ENCODE measurements at places on chromosomes 13 and 19.

GRCh38 chr13:28147495-28147894, 9.2 kb downstream of the PAN3 start:
- no peak for DNase-seq

- DNase-seq: no peak
Measured at GRCh38 chr13:84137292-84137691, 255.0 kb upstream of the SLITRK1 start.

DNA sequence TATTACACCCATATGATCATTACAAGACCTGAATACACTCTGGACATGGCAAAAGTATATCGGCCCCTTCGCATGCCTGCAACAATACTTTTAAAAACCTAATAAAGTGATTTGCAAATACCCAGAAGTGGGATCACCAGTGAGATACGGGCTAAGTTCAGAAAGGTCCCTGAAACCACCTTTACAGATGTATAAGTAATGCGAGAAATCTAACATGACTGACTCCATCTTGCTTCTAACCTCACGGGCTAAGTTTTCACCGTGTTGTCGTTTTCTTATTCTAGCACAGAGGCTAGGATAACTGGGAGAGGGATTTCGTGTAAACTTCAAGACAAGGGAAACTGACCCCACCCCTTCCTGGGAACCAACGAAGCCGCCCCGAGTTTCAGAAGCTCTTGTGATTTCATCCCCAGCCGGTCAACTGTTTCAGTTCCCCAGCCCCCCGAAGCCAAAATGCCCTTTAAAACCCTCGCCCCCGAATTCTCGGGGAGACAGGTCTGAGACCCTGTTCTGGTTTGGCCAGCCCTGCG, 703 bp downstream of the NEK3 start:
- peak; percentile 48 for DNase-seq

DNA sequence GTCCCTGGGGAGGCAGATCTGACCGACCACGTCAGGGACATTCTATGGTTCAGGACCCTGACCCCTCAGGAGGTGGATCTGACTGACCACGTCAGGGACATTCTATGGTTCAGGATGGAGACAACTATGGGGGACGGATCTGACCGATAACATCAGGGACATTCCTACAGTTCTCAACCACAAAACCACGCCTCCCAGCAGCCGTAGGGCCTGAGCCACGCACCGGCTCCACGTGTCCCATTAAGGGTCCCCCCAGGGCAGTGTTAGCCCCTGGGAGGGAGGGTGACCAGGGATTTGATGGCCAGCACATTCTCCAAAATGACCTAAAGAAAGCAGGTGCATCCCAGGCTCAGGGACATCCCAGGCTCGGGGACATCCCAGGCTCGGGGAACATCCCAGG, 49.0 kb upstream of the C13orf46 start:
- no peak for DNase-seq

GRCh38 chr13:42047561-42048341, 697 bp upstream of the DGKH start:
- peak; percentile 56 for DNase-seq

GRCh38 chr19:46147791-46148288, at the start of gene IGFL2:
Gene IGFL2 (plus strand): TSS chr19:46148238. CDS start chr19:46148279, 41 bp downstream.
- no peak for DNase-seq

DNA sequence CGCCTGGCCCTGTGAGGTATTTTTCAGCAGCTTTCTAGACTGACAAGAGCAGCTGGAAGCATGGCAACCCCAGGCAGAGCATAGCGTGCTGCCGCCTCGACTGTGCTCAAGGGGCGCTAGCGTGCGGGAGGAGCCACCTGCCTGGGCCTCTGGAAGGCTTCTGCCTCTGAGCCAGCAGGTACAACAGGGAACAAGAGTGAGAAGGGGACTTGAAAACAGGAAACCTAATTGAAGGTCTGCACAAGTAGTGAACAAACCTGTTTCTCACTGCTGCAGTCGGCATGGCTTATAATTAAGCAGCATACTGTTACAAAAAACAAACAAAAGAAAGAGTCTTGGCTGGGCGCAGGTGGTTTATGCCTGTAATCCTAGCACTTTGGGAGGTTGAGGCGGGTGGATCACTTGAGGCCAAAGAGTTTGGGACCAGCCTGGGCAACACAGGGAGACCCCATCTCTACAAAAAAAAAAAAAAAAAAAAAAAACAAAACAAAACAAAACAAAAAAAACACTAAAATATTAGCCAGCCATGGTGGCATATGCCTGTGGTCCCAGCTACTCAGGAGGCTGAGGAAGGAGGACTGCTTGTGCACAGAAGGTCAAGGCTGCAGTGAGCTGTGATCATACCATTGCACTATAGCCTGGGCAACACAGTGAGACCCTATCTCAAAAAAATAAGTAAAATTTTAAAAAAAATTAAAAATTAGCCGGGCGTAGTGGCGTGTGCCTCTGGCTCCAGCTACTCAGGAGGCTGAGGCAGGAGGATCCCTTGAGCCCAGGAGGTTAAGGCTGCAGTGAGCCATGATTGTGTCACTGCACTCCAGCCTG, 12.6 kb upstream of the GARRE1 start:
- no peak for DNase-seq

DNA sequence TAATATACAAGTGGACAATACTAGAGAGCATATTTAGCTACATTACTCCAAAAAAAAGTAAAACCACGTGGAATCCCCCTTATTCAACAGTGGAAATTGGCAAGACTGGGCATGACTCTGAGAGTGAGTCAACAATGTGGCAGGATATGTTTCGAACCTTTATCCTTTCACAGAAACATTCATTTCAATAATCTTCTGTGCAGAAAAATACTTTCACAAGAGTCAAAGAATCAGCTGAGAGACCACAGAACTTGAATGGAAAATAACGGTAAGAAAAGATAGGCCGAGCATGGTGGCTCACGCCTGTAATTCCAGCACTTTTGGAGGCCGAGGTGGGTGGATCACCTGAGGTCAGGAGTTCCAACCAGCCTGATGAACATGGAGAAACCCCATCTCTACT, 25.1 kb upstream of the CD70 start:
- peak; percentile 57 for DNase-seq

DNA sequence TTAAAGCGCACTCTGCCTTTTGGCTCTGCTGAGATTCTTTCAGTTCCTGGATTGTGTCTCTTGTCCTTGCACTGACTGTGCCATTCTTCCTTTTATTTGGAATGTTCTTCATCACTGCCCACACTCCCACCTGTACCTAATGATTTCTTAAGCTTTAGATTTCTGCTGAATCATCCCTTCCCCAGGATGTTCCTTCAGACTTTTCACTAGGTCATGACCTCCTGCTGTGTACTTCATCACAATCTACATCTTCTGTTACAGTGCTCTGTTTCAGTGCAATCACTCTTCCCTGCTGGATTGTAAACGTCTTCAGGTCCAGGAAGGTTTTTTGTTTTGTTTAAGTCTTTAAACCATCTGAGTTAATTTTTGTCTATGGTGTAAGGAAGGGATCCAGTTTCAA, 281.0 kb downstream of the ATP8A2 start:
- no peak for DNase-seq

DNA sequence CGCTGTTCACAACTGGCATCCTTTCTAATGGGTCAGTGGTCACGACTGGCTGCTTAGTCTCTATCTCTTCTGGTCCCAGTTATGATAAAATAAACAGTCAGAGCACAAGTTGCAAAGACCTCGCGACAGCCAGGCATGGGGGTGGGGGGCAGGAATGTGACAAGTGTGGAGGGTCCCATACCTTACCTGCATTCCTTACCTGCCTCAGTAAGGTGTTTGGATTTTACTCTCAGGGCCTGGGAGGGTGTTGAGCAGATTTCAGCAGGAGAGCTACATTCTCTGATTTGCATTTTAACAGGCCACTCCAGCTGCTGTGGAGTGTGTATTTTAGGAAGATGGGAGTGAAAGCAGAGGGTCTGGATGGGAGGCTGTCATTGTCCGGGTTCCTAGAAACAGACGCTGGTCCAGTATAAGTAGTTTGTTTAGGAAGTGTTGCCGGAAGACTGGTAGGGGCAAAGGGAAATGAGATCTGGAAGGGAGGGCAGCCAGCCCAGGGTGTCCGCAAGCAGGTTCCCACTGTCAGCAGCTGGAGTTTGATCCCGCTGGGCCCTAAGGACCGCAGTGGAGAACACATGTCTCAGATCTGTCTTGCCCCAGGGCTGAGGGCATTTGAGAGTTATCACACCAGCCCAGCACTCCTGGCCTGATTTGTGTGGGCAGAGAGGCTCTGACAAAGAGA, 920.0 kb downstream of the UQCRFS1 start:
- no peak for DNase-seq

GRCh38 chr13:25727810-25728209, 324.0 kb downstream of the SHISA2 start:
- DNase-seq: no peak

DNA sequence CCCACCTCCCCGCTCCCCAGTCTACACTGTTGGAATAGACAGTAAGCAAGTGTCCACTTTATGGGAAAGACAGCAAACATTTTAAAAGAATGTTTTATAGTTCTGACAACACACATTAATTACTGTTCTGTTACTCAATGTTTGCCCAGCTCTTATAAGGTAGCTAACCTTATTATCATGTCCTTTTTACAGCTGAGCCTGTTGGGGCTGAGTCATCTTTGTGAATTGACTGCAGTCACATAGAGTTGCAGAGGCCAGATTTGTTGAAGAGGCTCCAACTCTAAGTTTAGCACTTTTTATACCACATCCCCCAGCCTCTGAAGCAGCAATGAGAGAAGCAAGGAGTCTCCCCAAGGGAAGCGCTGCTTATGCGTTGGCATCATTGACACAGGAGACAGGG, 76.2 kb downstream of the C13orf42 start:
- no peak for DNase-seq

- DNase-seq: no peak
Measured at GRCh38 chr19:51691584-51692428, 1.3 kb upstream of the SPACA6 start.

- DNase-seq: no peak
Measured at GRCh38 chr19:3381701-3382372, 15.5 kb downstream of the NFIC start.

DNA sequence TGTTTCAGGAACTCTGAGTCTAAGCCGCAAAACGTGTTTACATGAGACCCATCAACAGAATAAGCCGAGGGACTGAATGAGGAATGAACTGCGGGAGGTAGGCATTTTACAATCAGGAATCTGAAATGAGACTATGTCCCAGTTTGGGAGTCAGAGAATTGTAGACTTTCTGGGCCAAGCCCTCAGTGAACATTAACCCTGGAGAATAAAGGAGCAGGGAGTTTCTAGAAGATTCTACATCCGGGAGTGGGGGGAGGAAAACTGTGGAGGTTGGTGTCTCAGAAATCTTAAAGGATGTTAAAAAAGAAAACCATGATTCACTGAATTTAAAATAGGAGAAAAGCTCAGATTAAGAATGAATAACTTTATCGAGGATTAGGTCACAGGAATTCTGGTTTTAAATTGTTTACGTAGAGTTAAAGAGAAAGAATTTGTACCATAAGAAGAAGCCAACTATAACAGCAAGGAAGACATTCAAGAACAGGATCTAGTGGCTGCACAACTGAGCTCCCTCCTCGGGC, 18.5 kb downstream of the RFX2 start:
- DNase-seq: no peak

GRCh38 chr19:7346488-7346971, 2.2 kb upstream of the ARHGEF18 start:
- no peak for DNase-seq

GRCh38 chr13:87274209-87274819, 396.9 kb upstream of the SLITRK5 start:
- peak; percentile 2 for DNase-seq

DNA sequence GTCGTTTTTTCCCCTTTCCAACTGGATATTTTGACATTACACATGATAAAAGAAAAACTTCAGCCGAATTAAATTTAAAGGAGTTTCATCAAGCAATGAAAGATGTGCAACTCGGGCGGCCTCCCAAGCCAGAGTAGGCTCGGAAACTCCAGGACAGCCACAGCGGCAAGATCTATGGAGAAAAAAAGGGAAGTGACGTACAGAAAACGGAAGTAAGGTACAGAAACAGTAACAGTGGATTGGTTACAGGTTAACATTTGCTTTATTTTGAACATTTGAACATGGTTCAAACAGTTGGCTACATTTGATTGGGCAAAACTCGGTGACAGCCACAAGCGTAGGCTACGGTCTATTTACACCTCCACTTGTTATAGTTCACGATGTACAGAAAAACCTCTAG, 30.5 kb upstream of the FAM124A start:
- no peak for DNase-seq

DNA sequence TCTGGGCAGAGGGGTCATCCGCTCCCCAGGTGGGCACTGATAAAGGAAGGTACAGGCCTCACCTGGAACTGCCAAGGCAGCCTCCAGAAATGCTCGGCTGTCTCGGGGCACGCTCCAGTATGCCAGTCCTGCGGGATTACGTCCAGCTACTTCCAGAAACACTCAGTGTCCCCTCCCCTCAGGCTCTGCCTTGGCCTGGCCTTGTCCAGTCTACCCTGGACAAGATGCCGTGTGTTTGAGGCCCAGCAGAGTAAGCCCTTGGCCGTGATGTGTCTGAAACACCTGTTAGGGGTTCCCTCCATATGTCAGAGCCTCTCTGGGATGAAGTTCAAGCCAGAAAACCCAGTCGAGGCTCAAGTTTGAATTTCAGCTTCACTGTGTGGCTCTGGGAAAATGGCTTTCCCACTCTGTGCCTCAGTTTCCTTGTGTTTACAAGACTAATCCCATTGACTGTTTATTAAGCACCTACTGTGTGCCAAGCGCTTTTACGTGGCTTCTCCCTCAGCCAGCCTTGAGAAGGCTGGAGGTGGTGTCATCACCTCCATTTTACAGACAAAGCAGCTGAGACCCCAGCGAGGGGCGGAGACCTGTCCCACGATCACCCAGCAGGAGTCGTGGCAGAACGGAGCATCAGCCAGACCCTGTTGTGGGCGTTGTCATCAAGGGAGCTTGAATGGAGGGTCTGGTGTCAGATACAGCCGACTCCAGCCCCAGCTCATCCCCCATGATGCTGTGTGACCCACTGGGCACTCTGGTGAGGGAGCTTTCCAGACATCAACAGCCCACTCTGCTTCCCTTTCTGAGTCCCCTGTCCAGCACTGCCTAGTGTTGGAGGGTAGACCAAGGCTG, 2.0 kb upstream of the PIK3R2 start:
- DNase-seq: no peak

GRCh38 chr19:36267061-36267845, 52.3 kb downstream of the ZNF146 start:
- no peak for DNase-seq

- DNase-seq: no peak
Measured at GRCh38 chr13:34459856-34460255, 482.2 kb upstream of the NBEA start.

DNA sequence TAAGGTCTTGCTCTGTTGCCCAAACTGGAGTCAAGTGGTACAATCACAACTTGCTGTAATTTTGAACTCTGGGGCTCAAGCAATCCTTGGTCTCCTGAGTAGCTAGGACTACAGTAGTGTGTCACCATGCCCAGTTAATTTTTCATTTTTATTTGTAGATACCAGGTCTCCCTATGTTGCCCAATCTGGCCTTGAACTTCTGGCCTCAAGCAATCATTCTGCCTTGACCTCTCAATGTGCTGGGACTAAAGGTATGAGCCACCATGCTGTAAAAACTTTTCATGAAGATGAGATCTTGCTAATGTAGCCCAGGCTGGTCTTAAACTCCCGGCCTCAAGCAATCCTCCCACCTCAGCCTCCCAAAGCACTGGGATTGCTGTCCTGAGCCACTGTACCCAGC, 15.1 kb upstream of the NAA16 start:
- DNase-seq: no peak
